Stimulated activated CD8-positive, alpha-beta memory T cell treated with anti-CD3 and anti-CD28 coated beads, Interleukin-2, amount 100 ng/mL, for 48 hours (primary cell): ENCODE measurements at places on chromosomes 3 and 15.
A peak's percentile ranks its signal among the peaks of the same experiment; 100 is the strongest.

DNA sequence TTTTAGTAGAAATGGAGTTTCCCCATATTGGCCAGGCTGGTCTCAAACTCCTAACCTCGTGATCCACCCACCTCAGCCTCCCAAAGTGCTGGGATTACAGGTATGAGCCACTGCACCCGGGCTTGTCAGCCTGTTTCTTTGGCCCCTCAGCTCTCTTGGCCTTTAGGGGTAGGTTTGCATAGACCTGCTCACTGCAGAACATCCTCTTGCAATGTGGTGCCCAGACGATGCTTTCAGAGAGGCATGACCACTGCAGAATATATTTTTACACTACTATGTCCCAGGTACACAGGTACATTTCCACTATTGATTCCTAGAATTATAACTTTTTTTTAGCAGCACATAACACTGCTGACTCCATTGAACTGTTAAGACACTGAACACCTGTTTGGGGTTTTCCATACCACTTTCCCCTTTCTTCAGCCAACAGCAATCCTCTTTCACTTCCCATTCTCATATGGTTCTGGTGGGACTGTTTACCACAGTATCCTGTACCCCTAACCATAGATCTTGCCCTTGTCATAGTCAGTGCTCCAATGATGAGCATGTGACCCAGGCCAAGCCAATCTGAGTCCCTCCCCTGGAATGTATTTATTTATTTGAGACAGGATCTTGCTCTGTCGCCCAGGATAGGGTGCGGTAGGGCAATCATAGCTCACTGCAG, 21.1 kb downstream of the CCDC32 start:
- DNase-seq: no peak

DNA sequence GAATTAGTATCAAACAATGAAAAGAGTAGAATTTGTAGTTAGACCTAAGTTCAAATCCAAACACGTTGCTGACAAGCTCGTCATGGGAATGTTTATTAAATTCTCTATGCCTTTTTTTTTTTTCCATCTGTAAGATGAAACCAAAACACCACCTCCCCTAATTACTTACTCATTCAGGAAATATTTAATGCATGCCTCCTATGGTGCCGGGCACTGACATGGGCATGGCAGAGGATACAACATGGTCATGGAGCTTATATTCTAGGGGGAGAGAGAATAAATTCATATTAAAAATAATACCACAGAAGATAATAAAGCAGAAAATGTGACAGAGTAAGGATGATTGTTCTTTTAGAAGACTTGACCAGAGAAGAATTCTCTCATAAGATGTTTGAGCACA, 215.8 kb downstream of the RYR3 start:
- DNase-seq: no peak

- no peak for DNase-seq
Measured at GRCh38 chr3:98779541-98780335, 16.6 kb downstream of the ST3GAL6 start.

- DNase-seq: no peak
Measured at GRCh38 chr3:129594409-129594808, 12.1 kb downstream of the PLXND1 start.

DNA sequence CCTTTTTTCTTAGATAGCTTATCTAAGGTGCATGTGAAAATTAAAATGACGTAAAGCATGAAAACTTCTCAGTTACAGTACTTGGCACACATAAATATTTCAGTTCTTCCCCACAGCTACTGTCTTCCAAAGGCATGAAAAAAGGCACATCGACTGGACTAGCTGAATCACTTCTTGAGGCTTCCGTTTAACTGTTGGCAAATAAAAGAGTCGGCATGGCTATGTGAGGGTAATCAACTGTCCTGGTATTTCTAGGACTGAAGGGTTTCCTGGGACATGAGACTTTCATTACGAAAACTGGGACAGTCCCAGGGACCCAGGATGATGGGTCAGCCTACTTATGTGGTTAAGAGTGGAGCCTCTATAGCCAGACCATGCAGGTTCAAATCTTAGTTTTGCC, 168.2 kb downstream of the TPRG1 start:
- no peak for DNase-seq

- DNase-seq: no peak
Measured at GRCh38 chr15:38638811-38639210, 74.2 kb upstream of the RASGRP1 start.

- DNase-seq: no peak
Measured at GRCh38 chr3:62367763-62368195, 5.6 kb downstream of the FEZF2 start.

GRCh38 chr15:101407439-101407838, 82.1 kb downstream of the PCSK6 start:
- DNase-seq: no peak

DNA sequence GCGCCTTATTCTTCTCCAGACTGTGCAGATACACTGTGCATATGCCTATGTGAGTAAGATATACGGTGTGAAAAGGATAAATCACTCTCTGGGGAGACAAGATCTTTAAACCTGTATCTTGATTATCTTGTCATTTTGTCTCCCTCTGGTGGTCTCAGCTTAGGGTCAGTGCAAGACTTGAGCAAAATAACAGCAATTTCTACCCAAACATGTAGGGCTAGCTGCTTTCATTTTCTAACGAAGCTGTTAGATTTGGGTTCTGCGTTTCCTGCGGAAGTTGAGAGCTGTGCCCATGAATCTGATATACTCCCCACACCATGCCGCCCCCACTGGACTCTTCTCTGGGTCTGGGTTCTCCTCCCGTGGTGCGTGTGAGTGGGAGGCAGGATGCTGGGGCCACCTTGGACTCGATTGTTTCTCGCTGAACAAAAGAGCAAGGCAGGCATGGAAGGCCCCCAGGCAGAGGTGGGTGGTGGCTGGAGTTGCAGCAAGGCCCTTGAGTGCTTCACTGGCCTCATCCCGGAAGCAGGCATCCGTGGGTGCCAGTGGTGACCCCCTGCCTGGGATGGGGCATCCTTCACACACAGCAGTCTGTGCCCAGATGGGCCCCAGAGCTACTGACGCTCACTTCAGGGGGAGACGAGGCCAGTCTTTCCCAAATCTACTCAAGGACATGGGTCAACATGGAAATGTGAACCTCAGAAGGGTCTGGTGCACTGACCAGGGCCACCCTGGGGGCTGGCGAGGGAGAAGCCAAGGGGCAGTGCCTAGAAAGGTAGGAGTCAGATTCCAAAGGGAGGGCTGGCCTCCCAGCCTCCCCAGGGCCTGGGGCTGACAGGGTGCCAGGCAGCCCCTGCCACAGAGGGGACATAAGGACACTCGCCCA, 179.6 kb downstream of the NSMCE3 start:
- DNase-seq: no peak

DNA sequence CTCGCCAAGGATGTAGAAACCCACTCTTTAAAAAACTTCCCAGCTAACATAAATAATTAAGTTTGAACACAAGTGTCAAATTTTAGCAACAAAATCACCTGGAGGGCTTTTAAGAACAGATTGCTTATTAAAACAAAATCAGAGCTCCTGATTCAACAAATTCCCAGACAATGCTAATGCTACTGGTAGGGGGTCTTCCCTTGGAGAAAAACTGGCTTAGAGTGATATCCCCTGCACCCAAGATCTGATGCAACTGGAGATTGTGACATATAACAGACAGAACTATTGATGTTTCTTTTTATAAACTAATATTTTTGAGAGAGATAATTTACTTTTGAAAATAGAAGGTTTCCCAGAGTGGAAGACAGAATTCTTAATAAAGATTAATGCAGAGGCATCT, 19.9 kb downstream of the IGSF10 start:
- DNase-seq: no peak

DNA sequence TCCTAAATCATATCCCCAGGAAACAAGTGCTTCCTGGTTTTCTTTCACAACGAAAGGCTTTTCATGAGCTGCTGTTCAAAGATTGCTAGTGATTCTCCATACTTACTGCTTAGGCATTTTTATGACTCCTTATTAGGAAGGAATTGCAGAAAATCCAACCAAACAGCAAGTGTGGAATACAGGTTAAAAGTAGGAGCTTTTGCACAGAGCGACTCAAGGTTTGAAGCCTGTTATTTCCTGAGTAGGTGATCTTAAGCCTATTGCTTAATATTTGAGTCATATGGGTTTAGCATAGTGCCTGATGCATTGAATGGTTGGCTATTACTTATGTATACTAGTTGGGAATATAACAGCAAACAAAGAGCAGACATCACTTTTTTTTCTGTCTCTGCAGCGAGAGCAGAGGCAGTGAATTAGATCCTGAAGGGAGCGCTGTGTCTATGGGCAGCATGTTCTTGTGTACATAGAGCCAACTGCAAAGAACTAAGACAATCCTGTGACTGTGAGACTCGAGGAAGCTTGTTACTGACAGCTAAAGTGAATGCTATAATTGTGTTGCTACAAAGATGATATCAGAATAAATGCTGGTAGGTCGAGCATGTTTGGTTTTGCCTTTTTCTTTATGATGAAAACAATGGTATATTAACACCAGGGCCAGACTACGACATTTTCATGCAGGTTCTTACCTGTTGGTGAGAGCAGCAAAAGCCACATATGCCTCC, 6.3 kb downstream of the TM4SF1 start:
- DNase-seq: no peak

GRCh38 chr3:178455226-178455625, 81.0 kb upstream of the KCNMB2 start:
- DNase-seq: no peak

DNA sequence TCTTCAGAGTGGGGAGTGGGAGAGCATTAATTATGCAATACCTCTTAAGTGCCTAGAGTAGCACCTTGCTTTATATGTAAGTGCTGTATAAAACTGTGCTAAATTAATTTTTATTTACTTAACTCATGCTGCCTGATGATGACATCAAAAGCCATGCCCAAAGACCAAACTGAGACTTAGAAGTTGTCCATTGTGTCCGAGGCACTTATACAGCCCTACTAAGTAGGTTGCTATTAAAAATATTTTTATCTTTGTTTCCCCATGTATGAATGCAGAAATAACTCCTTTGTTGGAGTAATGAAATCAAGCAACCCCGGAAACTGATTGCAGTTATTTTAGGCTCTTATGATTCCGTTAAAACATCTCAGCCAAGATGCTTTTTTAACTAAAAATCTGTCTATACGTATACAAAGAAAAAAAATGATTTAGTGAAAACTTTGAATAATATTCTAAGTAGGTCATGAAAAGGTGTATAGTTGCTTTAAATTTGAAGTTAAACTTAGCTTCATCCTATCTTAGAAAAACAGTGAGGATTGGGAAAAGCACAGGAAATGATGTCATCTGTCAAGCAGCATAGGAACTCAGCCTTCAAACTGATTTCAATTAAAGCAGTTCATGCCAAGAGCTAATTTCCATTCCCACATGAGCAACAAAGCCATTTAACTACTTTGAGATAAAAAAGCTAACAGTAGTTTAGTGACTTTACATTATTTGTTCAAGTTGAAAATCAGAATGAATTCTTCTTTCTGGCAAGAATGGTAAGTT, 43.0 kb downstream of the FBN1 start:
- no peak for DNase-seq

DNA sequence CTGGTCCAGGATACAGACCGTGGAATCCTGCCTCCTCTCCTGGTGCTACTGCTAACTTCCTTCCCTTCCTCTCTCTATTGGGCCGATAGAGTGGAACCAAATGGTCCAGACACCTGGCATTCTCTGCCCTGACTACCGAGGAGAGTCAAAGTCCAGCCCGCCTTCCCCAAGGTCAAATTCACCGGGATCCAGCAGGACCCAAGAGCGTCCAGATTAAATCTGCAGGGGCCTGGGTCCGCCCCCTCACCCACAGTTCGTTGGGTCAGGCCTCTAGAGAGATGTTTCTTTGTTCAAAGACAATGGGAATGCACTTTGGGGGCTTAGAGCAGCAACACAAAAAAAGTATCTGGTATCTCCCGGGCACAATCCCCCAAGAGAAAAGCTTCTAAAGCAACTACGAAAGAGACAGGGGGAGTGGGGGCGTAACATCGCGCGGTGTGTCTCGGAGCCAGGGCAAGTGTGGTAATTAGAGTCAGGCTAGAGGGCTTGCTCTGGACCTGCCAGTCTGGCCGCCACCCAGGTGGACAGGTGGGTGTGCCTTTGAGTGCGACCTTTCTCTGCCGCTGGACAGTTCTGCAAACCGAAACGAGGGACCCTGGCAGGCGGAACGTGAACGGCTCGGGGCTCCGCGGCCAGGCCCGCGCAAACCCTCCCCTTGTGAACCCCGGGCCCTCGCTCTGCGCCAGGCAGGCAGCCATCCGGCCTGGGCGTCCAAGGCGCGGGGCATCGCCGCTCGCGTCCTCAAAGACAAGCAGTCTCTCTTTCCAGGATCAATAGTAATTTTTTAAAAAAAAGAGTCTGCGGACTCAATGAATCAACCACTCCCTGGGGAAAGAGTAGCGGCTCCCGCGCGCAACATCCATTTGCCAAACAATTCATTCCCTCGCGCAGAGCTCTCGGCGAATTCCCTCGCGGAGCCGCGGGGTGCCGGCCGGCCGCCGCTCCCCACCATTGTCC, 806 bp downstream of the KLHL25 start:
- DNase-seq: peak; percentile 13

DNA sequence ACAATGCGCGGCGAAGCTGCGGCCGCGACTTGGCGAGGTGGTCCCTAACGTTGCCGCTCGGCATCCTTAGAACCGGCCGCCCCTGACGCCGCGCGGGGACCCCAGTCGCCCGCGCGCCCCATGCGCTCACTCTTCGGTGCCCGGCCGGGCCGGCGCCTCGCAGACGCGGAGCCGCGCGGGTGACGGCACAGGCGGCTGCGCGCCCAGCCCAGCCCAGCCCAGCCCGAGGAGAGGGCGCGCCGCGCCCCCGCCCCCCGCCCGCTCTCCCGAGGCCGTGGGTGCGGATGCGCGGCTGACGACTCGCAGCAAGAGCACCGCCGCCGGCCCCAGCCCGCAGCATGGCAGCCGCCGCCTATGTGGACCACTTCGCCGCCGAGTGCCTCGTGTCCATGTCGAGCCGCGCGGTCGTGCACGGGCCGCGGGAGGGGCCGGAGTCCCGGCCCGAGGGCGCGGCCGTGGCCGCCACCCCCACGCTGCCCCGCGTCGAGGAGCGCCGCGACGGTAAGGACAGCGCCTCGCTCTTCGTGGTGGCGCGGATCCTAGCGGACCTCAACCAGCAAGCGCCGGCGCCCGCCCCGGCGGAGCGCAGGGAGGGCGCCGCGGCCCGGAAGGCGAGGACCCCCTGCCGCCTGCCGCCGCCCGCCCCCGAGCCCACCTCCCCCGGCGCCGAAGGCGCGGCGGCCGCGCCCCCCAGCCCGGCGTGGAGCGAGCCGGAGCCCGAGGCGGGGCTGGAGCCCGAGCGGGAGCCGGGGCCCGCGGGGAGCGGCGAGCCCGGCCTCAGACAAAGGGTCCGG, 437 bp downstream of the KLF13 start:
- peak; percentile 51 for DNase-seq

- DNase-seq: no peak
Measured at GRCh38 chr15:98120561-98120960, 160.1 kb downstream of the ARRDC4 start.

GRCh38 chr3:184874709-184875644, 63.0 kb downstream of the VPS8 start:
- DNase-seq: no peak
